ENCODE measurements at places on chromosomes 5 and 9.
A peak's percentile ranks its signal among the peaks of the same experiment; 100 is the strongest.

- DNase-seq = no peak
Measured at GRCh38 chr9:129208207-129209032, 30.4 kb upstream of the IER5L start.

- DNase-seq = no peak
Measured at GRCh38 chr5:134879456-134879855, 5.3 kb downstream of the TXNDC15 start.

- no peak for DNase-seq
Measured at GRCh38 chr5:31702712-31703111, 63.8 kb downstream of the PDZD2 start.

GRCh38 chr9:134040781-134041648 is 15.7 kb downstream of the BRD3OS start:
- DNase-seq = no peak

- DNase-seq = no peak
Measured at GRCh38 chr5:2912741-2913140, 161.3 kb upstream of the IRX2 start.

DNA sequence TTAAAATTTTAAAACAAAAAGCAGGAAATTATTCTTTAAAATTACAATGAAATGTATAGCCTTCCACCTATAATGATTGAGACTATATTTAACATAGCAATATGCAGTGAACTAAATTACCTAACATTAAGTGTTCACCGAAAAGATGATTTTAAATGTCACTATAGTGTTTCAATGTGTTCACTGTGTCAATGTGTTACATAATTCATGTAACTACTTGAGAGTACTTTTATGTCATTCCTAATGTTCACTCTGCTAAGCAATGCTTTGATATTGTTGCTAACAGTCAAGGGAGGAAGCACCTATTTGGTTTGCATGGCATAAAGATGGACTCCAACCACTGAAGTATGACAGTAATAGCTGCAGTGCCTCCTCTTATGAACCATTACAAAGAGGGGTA is 629.8 kb upstream of the C9orf72 start:
- DNase-seq = no peak

DNA sequence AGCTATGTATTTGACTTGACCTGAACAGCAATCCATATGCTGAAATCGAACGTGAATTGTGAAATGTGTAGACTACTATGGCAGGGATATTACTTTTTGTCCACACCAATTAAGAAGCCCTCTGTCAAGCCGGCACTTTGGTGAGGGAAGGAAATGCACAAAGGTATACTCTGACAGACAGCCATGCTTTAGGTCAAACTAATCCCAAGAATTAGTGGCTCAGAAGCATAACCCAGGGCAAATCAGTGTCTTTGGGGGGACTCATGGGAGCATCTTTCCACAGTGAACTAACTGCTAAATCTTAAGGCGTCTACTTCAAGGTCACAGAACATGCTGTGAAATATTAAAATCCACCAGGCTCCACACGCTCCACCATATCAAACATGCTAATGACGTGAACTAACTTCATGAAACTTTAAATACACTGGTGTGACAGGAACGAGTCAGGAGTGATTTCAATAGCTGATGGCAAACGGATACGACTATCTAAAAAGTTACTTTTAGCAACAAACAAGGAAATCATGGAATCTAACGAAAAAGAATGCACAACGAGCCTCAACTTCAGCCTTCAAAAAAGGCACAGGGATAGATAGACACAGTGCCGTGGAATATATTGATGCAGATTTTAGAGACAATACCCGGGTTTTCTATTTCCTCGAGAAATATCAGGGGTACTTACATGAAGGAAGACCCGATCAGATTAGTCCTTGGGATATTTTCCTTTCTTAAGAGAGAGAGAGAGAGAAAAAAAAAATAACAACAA is 527 bp downstream of the MEF2C start:
- DNase-seq = no peak

DNA sequence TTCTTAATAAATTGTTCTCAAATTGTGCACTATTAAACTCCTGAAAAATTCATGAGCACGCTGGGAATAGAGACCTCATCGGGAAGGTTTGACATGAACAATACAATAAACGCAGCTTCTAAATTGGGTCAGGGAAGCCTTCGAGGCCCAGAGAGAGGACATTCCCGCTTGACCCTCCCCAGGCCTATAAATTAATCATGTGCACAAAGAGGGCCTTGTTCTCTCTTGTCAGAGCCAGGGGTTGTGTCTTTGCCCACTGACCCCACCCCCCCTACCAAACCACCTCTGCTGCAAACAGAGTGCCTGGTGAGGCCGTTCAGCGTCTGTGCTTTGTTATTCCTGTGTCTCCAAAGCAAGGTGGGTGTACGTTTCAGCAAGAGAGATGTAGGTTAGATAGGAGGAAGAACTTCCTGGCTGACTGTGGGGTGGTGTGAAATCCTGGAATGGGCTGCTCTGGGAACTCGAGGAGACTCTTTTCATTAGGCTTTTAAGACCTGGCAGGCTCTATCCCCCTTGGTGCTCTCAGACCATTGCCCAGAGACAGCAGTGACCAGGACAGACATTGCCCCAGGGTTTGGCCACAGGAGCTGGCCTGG is 18.2 kb upstream of the DAB2IP start:
- DNase-seq = no peak

DNA sequence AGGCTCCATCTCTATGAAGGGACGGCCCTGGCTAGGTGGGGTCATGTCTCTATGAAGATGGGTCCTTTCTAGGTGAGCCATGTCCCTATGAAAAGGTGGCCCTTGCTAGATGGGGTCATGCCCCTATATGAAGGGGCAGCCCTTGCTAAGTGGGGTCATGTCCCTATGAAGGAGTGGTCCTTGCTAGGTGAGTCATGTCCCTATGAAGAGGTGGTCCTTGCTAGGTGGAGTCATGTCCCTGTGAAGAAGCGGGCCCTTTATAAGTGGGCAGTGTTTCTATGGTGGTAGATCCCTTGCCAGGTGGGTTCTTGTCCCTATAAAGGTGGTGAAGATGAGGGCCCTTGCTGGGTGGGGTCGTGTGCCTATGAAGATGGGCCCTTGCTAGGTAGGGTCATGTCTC is 283.0 kb upstream of the IRX2 start:
- DNase-seq = no peak

- no peak for DNase-seq
Measured at GRCh38 chr5:81239613-81240012, 6.5 kb downstream of the CKMT2 start.

DNA sequence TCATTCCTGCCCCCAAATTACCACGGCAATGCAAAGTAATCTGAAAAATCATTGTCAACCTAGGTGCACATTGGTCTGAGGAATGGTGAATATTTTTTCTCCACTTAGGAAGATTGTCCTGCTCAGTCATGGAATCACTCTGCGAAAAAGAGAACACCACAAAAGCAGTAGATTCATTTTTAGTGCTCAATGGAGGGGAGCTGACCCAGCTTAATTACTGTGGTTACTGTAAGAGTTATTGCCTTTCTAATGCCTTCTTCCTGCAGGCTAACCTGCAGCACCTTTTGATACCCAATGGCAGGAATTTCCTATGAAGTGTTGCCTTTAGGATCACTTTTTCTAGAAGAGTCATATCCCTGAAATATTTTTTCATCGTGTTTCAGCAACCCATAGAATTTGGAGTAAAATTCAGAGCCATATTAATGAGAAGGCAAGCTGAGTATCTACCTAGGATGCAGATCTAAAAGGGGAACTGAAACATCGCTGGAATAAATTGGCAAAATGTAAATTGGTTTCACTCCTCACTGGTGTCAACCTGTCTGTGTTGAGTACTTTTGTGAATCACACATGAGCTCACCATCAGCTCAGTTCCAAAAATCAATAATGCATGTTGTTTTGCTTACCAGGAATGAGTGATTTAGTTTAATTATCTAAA is 464.5 kb downstream of the CSNK1G3 start:
- DNase-seq = no peak

- no peak for DNase-seq
Measured at GRCh38 chr9:95131023-95131943, 186.2 kb downstream of the FANCC start.

DNA sequence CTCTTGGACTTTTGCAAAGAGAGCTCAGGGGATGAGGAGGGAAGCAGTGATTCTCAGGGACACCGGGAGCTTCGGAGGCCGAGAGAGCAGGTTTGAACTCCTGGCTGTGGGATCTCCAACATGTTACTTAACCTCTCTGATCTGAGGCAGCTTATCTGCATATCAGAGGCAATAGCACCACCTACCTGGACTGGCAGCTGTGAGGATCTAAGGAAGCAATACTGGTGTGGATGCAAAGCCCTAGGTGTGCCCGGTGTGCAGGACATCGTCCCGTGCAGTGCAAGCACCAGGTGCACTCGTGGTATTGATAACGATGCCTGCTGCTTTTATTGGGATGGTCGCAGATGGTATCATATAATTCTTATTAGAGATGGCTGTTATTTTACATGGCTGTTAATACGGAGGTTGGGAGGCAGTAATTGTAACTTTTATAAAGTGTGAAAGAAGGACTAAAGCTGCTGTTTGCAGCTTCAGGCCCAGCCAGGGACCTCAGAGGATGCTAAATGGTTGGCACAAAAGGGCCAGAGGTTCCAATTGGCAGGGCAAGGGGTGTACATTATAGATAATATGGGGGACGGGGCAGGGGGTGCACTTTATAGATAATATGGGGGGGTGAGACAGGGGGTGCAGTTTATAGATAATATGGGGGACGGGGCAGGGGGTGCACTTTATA is 14.9 kb downstream of the COL5A1 start:
- DNase-seq = no peak

DNA sequence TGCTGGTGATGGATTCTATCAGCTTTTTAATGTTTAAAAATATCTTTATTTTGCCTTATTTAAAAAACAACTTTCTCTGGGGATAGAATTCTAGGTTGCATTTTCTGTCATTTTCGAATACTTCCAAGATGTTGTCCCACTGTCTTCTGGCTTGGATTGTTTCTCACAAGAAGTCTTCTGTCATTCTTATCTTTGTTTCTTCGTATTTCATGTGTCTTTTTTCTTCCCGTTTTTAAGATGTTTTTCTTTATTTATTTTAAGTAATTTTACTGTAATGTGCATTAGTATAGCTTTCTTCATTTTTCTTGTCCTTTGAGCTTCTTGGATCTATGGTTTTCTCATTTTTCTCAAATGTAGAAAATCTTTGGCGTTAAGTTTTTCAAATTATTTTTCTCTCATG is 19.1 kb downstream of the STX17 start:
- DNase-seq = no peak

GRCh38 chr5:143985832-143986515 is 174.0 kb downstream of the HMHB1 start:
- no peak for DNase-seq

GRCh38 chr5:163509291-163509951 is 4.0 kb downstream of the MAT2B start:
- DNase-seq = no peak

DNA sequence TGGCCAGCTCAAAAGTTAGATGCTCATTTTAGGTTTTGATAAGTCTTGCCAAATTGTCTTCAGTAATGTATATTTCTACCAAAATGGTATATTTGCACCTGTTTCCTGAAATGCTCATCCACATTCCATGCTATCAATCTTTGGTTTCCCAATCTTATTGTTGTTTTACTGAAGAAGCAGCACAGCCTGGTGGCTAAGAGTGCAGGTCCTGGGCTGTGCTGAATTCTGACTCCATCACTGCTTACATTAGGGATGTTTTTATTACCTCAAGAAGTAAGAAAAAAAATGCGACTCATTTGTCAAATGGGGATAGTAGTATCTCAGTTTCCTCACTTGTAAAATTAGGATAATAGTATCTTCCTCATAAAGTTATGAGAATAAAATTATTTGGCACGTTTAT is 13.6 kb upstream of the S100Z start:
- no peak for DNase-seq

GRCh38 chr5:76403766-76404222 is 709 bp downstream of the IQGAP2 start:
- DNase-seq = peak; percentile 31
